ENCODE measurements at places on chromosomes 16 and 17.

DNA sequence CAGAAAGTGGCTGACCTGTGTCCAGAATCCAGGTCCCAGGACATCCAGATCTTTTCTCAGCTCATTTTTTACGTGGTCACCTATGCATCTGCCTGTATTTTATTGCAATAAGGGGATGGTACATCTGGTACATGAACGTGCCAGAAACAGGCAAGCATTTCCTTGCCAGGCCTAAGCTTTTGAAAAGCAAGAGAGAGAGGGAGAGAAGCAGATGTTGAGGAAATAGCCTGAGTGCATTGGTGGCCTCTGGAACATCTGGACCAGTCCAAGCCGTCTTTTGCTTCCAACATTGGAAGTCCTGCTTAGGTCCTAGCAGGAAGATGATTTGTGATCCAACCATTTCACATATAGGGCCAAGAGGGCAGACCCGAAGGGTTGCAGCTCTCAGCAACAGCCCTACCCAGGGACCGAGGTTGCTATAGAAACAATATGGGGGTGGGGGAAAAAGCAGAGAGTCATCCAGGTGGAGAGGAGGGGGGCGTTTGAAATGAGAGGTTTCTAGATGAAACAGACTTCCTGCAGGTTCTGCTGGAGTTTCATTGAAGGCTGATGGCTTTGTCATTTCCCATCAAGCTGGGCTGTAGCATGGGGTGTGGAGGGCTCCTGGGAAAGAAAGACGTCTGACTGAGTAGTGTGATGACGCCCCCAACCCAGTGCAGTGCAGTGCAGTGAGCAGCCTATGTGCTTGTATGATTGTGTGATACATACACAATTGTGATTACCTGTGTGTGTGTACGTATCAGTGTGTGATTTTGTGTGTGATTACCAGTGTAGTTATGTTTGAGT, 61.6 kb downstream of the SHISA6 start:
- no peak for DNase-seq

GRCh38 chr16:6558661-6559060, 774.0 kb upstream of the RBFOX1 start:
- no peak for DNase-seq

DNA sequence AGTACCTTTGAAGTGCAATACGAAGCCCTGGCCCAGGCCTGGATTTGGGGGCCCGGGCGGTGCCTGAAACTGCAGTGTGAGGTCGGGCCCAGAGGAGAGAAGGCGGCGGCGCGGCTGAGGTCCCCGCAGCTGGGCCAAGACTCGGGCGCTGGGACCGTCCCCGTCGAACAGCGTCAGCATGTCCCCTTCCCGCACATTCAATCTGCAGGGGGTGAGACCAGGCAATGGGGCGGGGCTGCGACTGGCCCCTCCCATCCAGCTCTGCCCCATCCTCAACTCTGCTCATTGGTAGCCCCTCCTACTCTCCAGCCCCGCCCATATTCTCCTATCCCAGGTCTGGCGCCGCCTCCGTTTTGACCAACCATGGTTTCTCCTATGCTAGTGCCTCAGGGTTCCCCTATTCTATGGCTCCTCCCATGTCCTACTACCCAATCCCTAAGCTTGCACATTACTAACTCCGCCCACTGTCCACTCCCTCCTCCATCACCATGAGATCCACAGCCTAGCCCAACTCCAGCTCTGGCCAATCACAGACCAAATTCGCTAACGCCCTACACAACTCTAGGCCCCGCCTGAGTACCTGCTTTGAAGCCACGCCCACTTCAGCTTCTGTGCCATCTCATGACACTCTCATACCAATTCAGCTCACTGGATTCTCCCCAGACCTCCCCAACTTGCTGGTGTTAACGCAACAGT, 14.4 kb upstream of the CDIPT start:
- no peak for DNase-seq

GRCh38 chr17:28282596-28282995, 36.4 kb upstream of the TMEM97 start:
- DNase-seq = no peak

Data from left kidney (tissue), 8 donors.